ENCODE measurements at places on chromosomes 11 and 22.

GRCh38 chr11:64450168-64450560 lies 91.2 kb downstream of the RPS6KA4 start:
- H3K27me3 ChIP-seq = peaks cover 8% of the 10 kb centered on the region
- no peak overlapping the region for H3K27ac ChIP-seq
- H3K4me3 ChIP-seq = no peak overlapping the region

GRCh38 chr11:76609736-76610370 lies 60.7 kb downstream of the LRRC32 start:
- H3K4me1 ChIP-seq = peaks cover 8% of the 10 kb centered on the region
- H3K4me3 ChIP-seq = no peak overlapping the region
- DNase-seq = no peak
- no peak overlapping the region for H3K27ac ChIP-seq

DNA sequence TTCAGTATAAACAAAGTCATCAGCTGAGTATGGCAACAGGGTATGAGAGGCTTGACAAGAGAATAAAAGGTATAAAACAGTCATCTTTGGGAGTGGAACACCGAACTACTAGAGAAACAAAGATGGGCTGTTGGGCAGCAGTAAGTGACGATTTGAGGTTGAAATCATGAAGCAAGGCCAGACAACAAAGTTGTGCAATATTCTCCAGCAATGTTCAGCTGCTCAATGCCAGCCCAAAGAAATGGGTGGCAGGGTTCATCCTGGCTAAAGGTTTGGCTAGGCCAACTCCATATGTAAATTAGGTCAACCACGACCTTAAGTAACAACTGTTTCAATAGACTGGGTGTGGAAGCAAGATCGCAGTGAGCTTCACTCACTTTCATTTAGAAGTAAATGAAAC lies 6.2 kb downstream of the APIP start:
- H3K27me3 ChIP-seq = no peaks in the 10 kb centered on the region
- peaks cover under 1% of the 10 kb centered on the region for H3K4me1 ChIP-seq
- H3K4me3 ChIP-seq = no peak overlapping the region
- DNase-seq = no peak

GRCh38 chr22:26779108-26779507 lies 121.7 kb downstream of the MIAT start:
- peaks cover 18% of the 10 kb centered on the region for H3K27me3 ChIP-seq
- H3K36me3 ChIP-seq = peaks cover 14% of the 10 kb centered on the region

DNA sequence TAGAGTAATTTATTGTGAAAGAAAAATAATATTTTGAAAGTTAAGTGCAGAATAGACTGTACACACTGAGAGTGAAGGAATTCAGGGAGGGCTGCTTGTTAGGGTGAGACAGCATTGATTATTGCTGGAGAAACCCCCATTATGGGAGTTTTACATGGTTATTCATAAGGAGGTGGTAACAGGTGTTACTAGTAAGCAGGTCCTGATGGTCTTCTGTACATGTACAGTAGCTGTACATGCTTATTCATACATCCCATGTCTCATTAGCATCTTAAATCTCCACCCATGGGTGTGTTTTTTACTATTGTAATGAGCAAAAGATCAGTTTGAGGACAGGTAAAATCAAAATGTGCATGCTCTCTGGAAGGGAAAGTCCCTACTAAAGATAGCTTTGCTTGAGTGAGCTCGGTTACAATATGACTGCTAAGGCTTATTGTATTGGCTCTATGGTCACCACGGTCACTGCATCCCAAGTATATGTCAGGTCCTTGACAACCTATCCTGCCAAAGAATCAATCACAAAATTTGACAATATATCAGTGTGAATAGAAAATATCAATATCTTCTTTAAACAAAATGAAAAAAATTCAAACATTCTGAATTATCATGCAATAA lies 6.2 kb downstream of the KDM4F start:
- no peaks in the 10 kb centered on the region for H3K4me1 ChIP-seq
- no peak for DNase-seq
- peaks cover 11% of the 10 kb centered on the region for H3K27me3 ChIP-seq
- H3K4me3 ChIP-seq = no peak overlapping the region

DNA sequence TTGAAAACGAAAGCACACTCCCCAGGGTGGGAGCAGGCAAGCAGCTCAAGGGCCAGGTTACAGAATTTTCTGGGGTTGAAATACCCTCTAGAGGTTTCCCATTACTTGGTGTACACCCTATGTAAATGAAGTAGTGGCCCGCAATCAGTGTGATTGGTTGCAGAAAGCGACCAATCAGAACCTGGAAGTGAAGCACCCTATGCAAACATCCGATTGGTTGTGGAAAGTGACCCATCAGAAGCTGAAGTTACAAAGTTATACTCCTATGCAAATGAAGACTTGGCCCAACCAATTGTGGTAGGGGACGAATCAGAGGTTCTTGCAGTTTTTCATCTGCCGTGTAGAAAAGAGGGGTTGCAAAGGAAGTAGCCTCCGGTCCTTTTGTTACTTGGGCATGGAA lies 19.2 kb downstream of the PRR5 start:
- H3K36me3 ChIP-seq = no peaks in the 10 kb centered on the region
- H3K27me3 ChIP-seq = no peaks in the 10 kb centered on the region
- H3K27ac ChIP-seq = no peak overlapping the region
- H3K4me3 ChIP-seq = no peak overlapping the region

DNA sequence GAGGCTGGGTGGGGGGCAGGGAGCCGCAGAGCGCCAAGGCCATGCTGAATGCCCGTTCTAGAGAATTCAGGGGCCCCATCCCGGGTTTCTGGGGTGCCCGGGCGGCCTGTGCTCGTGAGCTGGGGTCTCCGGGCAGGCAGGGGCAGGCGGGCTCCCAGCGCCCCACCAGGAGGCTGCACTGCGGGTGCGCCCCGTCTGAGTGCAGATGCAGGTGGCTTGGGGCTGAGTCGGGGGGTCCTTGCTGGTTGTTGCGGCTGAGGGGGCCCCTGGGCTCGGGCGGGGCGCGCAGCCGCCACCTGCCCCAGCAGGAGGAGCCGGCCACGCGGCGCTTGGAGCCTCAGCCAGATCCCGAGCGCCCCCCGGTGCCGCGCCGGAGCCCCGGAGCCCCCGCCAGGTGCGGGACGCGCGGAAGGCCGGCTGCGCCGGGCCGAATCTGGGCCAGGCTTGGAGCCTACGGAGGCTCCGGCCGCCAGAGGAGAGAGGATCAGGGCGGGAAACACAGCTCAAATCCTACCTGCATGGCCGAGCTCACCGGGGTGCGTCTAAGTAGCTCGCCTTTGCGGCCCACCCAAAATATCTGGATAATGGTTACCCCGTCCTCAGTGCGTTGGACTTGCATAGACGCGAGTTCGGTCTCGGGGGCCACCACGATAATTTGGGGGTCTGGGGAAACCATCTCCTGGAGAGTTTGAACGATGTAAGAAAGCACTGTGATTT lies 590 bp upstream of the IGF2 start:
- peaks cover 9% of the 10 kb centered on the region for H3K4me1 ChIP-seq
- H3K4me3 ChIP-seq = peak overlapping the region; percentile 86
- H3K27ac ChIP-seq = peak overlapping the region; percentile 53
- H3K27me3 ChIP-seq = peaks cover 54% of the 10 kb centered on the region

GRCh38 chr11:66479394-66480116 lies 679 bp upstream of the DPP3 start:
- H3K4me1 ChIP-seq = peaks cover 19% of the 10 kb centered on the region
- peak overlapping the region; percentile 94 for H3K4me3 ChIP-seq
- H3K27me3 ChIP-seq = no peaks in the 10 kb centered on the region
- H3K36me3 ChIP-seq = peaks cover 4% of the 10 kb centered on the region

DNA sequence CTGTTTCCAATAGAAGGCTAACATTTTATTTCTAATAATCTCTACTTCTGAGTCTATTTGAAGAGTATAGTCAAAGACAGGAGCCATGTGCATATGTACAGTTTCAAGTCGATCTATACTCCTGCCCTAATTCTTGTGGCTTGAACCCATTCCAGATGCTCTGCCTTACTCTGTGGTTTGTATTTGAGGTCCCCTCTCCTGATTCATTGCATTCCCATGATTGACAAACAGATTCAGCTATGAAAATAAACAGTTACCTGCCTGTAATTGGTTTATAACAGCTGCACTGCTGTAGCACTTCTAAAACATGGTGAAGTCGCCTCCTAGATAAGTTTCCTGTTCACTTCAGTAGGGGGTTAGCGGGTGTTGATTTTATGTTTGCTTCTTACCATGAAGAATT lies 138.7 kb downstream of the SOX6 start:
- no peak for DNase-seq
- H3K4me3 ChIP-seq = no peak overlapping the region
- no peaks in the 10 kb centered on the region for H3K4me1 ChIP-seq
- H3K27me3 ChIP-seq = no peaks in the 10 kb centered on the region
- no peak overlapping the region for H3K27ac ChIP-seq

DNA sequence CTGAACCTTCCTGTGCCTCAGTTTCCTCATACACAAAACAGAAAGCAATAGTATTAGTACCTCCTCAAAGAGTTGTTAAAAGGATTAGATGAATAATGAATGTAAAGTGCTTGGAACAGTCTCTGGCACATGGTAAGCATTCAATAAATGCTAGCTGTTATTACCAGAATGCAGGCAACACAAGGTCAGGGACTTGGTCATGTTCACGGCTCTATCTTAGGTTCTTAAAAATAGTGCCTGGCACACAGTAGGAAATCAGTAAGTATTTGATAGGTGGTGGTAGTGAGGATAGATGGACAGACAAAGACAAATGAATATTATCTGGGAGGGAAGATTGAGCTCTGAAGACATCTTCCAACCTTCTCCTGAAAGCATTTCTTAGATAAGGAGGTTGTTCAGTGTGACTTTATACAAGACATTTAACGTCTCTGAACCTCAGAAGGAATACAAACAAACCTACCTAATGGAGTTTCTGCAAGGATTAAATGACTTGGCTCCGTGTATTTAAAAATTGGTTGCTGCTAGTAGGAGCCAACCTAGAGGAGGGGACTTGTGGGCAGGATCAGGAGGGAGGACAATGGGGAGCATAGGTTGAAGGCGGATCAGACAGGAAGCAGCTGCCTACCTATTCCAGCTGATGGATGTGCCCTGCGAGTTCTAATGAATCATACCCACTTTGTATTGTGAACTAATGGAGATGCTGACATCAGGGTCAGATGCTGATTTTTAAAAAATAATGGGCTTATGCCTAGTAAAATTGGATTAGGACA lies 94.1 kb downstream of the DBX1 start:
- H3K4me1 ChIP-seq = peaks cover 15% of the 10 kb centered on the region
- no peak overlapping the region for H3K4me3 ChIP-seq
- peaks cover 55% of the 10 kb centered on the region for H3K36me3 ChIP-seq
- H3K27me3 ChIP-seq = no peaks in the 10 kb centered on the region
- DNase-seq = no peak
- H3K27ac ChIP-seq = no peak overlapping the region

- DNase-seq = no peak
- no peaks in the 10 kb centered on the region for H3K4me1 ChIP-seq
- no peak overlapping the region for H3K4me3 ChIP-seq
- no peak overlapping the region for H3K27ac ChIP-seq
- peaks cover 21% of the 10 kb centered on the region for H3K36me3 ChIP-seq
Observed at GRCh38 chr11:10778217-10778970, 27.3 kb downstream of the CTR9 start.

DNA sequence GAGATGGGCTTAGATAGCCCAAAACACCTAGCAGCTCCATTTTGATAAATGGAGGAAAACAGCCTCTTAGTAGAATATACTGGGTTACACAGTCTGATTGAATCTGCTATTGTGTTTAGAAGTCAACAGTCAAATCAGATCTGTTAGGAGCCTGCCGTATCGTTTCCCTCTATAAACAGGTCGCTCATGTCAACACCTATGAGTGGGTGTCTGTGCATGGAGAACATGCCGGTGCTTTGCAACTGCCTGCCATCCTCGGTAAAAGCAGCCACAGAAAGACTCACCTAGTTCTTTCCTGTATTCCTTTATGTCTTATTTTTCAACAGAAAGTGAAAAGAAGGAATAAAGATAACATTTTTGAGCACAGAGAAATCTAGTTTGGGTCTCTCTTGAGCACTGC lies 99.4 kb downstream of the ETS1 start:
- H3K4me3 ChIP-seq = no peak overlapping the region
- H3K36me3 ChIP-seq = peaks cover 58% of the 10 kb centered on the region
- DNase-seq = no peak
- H3K27ac ChIP-seq = no peak overlapping the region

DNA sequence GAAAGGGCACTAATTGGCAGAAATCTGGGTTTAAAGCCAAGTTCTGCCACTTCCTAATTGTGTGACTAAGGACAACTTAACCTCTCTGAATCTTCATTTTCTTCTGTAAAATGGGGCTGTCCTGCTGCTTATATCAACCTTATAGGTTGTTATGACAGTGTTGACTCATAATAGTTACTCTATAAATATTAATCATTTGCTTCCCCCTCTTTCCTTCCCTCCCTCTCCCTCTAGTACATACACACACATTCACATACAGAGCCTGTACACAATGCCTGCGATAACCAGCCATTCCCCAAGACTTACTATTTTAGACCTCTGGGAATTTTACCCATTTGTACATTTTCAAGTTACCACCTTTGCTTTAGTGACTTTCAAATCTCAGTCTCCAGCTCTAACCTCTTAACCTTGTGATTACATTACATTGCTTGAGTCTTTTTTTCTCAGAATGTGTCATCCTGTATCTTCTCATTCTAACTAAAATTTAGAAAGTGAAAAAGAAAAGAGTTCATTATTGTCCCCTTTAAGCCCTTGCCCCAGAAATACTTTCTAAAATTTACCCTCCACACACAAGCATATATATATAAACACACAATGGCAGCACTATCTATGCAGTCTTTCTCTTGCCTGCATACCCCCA lies 31.9 kb downstream of the GDPD4 start:
- DNase-seq = no peak
- H3K36me3 ChIP-seq = no peaks in the 10 kb centered on the region
- H3K4me3 ChIP-seq = no peak overlapping the region

GRCh38 chr11:67252831-67253239 lies 13.4 kb upstream of the GRK2 start:
- H3K4me1 ChIP-seq = peaks cover 20% of the 10 kb centered on the region
- no peaks in the 10 kb centered on the region for H3K27me3 ChIP-seq
- peaks cover 69% of the 10 kb centered on the region for H3K36me3 ChIP-seq
- peak overlapping the region; percentile 66 for H3K4me3 ChIP-seq

GRCh38 chr11:82828472-82828871 lies 71.8 kb downstream of the PRCP start:
- H3K36me3 ChIP-seq = peaks cover 19% of the 10 kb centered on the region
- H3K27me3 ChIP-seq = no peaks in the 10 kb centered on the region
- H3K4me1 ChIP-seq = peaks cover 5% of the 10 kb centered on the region
- no peak overlapping the region for H3K4me3 ChIP-seq

GRCh38 chr11:10349806-10350205 lies 44.9 kb downstream of the ADM start:
- H3K27ac ChIP-seq = no peak overlapping the region
- H3K27me3 ChIP-seq = peaks cover 3% of the 10 kb centered on the region
- H3K36me3 ChIP-seq = no peaks in the 10 kb centered on the region
- DNase-seq = no peak

- H3K27me3 ChIP-seq = peaks cover 3% of the 10 kb centered on the region
- H3K4me3 ChIP-seq = no peak overlapping the region
- no peak overlapping the region for H3K27ac ChIP-seq
- no peaks in the 10 kb centered on the region for H3K4me1 ChIP-seq
- H3K36me3 ChIP-seq = no peaks in the 10 kb centered on the region
Observed at GRCh38 chr11:87493516-87493915, 455.8 kb downstream of the TMEM135 start.

- H3K4me3 ChIP-seq = peak overlapping the region; percentile 81
- peaks cover 10% of the 10 kb centered on the region for H3K27me3 ChIP-seq
- peak overlapping the region; percentile 75 for H3K27ac ChIP-seq
- peaks cover 11% of the 10 kb centered on the region for H3K36me3 ChIP-seq
- peaks cover 31% of the 10 kb centered on the region for H3K4me1 ChIP-seq
- no peak for DNase-seq
Observed at GRCh38 chr11:1308743-1309497, 512 bp downstream of the TOLLIP start.

- no peak overlapping the region for H3K4me3 ChIP-seq
- peaks cover 29% of the 10 kb centered on the region for H3K27me3 ChIP-seq
- no peak for DNase-seq
- H3K4me1 ChIP-seq = peaks cover 35% of the 10 kb centered on the region
- no peaks in the 10 kb centered on the region for H3K36me3 ChIP-seq
- H3K27ac ChIP-seq = no peak overlapping the region
Observed at GRCh38 chr11:112748713-112749543, 212.3 kb upstream of the NCAM1 start.

All from type B pancreatic cell (in vitro differentiated cells).